ENCODE measurements at places on chromosomes 16 and 17.
A peak's percentile ranks its signal among the peaks of the same experiment; 100 is the strongest.

DNA sequence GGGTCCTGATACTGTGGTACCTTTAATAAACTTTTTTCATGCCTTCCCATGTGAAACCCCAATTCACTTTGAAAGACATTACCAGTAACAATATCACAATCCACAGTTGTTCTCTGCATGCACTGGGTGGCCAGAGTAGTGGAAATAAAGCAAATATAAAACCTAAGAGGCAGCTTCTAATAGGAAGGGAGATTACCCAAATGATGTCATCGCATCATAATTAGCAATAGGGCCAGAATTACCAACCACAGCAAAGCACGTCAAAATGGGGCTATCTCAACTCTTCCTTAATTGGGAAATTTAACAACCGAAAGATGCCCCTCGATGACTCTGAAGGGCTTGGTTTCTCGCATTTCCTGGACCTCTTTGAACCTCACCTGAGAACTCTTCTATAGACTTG is 224.8 kb downstream of the GRIN2A start:
- DNase-seq = no peak

GRCh38 chr17:43784628-43785101 is 4.4 kb downstream of the CFAP97D1 start:
- no peak for DNase-seq

- no peak for DNase-seq
Measured at GRCh38 chr17:51601622-51602261, 341.4 kb downstream of the UTP18 start.

GRCh38 chr16:77913738-77914253 is 108.6 kb upstream of the CLEC3A start:
- DNase-seq = no peak

DNA sequence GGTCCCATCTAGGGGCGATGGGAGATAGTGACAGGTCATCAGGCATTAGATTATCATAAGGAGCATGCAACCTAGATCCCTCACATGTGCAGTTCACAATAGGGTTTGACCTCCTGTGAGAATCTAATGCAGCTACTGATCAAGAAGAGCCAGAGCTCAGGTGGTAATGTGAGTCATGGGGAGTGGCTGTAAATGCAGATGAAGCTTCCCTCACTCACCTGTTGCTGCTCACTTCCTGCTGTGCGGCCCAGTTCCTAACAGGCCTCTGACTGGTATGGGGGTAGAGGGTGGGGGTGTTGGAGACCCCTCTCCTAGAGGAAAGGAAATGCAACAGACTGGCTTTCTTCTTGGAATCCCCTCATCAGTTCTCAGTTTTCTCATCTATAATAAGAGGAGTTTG is 131.4 kb downstream of the CA10 start:
- no peak for DNase-seq

GRCh38 chr16:67909056-67909742 is 16.1 kb downstream of the PSKH1 start:
- DNase-seq = no peak

DNA sequence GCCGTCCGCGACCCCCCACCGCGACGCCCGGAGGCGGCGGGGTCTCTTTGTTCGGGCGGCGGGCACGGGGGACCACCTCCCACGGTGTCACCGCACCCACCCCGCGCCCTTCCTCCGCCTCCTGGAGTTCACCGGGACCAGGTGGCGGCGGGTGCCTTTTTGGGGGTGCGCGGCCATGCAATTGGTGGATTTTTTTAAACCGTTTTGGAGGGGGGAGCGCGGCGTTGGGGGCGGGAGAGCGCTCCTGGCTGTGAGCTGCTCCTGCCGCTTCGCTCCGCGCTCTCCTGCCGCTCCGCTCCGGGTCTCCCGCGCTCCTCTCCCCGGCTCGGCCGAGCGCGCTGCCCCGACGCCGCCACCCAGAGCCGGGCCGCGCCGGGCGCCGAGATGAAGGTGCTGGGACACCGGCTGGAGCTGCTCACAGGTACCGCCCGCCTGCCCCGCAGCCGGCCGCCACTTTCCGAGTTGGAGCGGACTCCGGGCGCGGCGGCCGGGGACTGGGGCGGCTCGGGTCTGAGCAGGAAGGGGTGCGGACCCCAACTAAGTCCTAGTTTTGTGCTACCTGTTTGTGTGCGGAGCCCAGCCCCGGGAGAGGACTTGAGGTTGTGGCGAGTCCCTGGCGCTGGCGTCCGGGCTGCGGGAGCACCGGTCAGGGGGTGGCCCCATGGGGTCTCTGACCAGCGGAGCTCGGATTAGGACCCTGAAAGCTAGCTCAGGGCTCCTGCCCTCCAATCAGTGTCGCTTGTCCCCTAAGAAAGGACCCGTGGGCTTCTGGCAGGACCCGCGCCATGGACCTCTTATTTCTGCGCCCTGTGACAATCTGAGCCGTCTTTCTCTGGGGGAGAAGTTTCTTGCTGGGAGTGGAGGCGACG is 35.7 kb upstream of the NDRG4 start:
- DNase-seq = no peak

DNA sequence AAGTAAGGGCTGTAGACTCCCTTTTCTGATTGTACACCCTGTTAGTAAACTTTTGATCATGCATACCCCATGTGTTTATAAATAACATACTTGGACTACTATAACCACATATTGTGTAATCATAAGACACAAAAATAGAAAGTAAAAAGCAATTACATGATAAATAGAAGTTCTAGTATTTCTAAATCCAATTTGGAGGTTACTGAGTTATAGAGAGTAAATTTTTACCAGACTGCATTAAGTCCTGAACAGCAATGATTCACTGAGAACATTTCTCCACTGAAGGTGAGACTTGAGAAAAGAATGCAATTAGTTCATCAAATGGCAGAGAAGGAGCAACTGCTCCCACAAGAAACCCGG is 7.7 kb upstream of the TBKBP1 start:
- DNase-seq = no peak

DNA sequence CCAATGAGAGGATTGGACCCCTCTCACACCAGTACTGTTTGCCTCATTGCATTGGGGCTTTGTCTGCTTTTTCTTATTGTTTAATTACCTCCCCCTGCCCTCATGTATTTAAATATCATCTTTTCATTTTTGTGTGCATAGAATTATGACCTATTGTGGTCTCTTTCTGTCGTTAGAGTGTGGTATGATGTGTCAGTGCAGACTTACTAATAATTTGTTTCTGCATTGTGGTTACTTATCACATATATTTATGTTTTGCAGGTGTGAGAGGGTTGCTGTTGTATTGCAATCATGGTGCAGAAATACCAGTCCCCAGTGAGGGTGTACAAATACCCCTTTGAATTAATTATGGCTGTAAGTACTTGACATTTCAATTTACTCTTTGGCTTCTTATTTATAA is 2.5 kb downstream of the SEC14L1 start:
- no peak for DNase-seq

DNA sequence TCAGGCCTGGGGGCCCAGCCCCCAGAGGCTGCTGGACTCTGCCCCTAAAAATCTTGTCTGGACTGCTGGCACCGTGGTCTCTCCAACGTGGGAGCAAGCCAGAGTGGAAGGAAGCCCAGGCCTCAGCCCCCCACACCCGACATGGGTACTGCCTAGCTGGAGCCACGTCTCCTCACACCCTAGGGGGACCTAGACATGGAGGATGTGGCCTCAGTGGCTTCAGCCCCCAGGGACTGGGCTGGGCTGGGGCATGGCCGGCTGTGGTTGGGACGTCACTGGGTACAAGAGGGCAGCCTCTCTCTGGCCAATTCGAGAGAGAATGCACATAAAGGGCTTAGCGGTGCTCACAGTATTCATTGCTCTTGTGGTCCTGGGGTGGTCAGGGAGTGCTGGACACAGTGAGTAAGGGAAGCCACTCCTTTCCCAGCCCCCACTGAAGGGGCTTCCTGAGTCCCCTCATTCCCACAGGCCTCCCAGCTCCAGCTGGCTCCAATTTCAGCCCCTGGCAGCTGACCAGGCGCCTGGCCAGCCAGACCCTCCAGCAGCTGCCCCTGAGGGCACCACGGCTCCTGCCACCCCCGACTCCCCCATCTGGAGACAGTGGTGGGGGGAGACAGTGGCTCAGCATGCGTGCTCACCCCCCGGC is 1.1 kb downstream of the CDH15 start:
- DNase-seq = no peak

DNA sequence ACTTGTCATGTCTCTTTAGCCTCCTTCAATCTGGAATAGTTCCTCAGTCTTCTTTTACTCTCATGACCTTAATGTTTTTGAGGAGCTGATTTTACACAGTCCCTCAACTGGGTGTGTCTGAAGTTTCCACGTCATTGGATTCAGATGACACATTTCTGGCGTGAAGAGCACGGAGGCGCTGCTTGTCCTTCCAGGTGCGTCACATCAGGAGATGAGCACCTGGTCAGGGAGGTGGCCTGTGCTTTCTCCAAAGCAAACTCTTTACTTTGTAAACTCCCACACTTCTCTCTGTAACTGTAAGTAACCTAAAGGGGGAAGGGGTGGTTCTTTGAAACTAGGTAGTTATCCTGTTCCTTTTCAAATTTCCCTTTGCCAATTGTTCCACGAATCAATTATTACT is 52.5 kb upstream of the MNT start:
- no peak for DNase-seq

DNA sequence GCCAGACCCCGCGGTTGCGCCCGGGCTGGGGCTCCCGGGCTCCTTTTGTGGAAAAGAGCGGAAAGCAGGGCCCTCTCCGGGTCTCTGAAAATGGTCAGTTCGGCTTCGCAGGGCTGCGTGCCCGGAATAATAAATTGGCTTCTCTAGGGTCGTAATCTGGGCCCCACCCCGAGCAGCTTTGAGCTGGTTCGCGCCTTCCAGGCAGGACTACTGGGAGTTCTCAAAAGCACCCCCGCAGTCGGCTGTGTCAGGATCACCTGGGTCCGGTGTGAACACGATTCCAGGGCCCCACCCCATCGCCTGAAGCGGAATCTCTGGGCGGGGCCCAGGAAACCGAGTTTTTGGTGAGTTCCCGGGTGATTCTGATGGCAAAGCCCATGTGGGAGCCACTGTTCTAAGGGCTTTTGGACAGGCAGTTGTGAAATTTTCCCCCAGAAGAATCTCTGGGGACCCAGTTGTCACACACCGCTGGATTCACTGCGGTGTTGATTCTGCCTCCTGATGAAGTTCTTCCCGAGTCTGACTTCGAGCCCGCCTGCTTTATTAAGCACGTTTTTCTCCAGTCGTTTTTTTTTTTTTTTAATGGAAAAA is 77.0 kb downstream of the MRC2 start:
- DNase-seq = no peak

DNA sequence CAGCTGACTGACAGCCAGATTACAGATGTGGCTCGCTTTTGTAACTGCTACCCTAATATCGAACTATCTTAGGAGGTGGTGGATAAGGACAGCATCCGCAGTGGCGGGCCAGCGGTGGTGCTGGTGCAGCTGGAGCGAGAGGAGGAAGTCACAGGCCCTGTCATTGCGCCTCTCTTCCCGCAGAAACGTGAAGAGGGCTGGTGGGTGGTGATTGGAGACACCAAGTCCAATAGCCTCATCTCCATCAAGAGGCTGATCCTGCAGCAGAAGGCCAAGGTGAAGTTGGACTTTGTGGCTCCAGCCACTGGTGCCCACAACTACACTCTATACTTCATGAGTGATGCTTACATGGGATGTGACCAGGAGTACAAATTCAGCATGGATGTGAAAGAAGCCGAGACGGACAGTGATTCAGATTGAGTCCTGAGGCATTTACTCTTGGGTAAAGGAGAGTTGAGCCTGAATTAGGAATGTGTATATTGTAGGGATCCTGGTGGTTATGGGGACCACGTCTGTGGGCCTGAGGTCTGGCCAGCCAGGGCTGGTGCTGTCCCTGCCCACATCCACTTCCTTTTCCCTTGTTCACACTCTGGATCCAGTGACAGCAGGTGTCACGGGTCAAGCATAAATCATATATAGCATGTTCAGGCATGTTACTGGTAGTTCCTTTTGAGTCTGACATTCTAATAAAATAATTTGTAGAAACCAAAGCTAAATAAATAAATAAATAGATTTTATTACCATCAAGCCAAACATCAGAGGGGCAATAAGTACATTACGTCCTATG is 89.0 kb upstream of the SMURF2 start:
- no peak for DNase-seq

- no peak for DNase-seq
Measured at GRCh38 chr16:17026600-17027242, 444.0 kb downstream of the XYLT1 start.

DNA sequence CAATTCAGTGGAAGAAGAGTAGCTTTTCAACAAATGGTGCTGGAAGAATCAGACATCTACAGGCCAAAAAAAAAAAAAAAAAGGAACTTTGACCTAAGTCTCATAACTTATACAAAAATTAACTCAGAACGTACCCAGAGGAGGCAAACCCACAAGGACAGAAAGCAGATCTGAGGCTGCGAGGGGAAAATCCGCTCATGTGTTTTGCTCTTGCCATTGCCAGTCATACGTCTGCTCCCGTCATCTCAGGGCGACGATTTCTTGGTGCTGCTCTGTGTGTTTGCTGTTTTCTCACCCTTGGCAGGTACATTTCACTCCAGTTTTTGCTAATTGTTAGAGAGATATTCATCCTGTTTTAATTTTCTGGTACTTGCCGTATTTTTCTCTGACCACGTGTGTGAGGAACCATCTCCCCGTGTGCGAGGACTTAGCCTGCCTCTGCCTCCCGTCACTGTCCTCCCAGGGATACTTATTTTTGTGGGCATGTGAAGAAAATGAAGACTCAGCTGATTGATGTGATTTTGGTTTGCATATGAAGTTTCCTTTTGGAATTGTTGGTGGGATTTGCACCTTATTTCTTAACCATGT is 33.4 kb upstream of the ACSF3 start:
- DNase-seq = no peak

DNA sequence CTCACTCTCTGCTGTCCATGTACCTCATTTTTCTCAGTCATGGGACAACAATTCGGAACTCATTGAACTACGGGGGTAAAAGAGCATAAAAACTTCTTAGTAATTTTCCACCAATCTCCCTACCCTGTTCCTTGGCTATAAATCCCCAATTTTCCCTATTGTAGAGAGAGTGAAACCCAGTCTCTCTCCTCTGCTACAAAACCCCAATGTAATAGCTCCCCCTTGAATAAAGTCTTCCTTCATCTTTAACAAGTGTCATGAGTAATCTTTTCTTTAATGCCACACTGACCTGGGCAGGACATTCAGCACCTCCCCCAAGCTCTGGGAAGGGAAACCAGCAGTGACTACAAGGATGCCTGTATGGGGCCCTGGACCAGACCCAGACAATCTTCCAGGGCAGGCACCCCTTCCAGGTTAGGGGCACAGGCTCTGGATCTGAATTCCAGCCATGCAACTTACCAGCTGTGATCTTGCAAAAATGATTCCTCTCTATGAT is 10.2 kb upstream of the EIF1 start:
- DNase-seq = peak; percentile 44

GRCh38 chr17:18323507-18324139 is 8.5 kb downstream of the SMCR8 start:
- DNase-seq = no peak

Data from GDM1 (cell line).